ENCODE measurements at places on chromosomes 11 and 22.

DNA sequence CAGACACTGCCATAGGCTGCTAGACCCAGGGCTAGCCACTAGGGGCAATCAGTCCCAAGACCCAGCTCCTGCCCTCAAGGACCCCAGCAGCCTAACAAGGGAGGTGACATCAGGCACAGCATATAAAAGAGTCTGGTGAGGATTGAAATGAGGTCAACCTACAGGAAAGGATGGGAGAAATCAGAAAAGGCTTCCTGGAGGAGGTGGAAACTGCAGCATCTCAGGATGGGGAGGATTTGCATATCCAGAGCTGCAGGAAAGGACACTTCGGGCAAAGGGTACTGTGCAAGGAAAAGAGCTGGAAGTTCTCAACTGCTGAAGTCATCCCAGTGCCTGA, 2.9 kb upstream of the ARFGAP2 start:
- no peak for DNase-seq

- DNase-seq: no peak
Observed at GRCh38 chr11:132114743-132115142, 744.3 kb downstream of the NTM start.

- no peak for DNase-seq
Observed at GRCh38 chr22:36927671-36928070, 14.2 kb downstream of the CSF2RB start.

DNA sequence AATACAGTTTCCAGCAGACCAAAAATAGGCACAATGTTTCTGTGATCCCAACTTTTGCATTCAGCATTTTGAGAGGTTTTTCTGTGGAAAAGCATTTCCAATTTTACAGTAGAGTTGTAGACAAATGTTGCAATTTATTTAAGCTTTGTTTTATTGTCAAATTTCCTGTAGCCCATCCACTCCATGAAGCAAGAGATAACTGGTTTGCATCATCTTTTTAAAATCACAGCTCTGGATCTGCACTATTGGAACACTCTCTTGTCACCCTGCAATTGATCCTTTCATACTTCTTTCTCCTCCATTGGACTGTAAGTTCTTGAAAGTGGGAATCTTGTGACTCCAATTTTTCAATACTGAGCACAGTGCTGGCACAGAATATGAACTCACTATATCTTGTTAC, 86.0 kb downstream of the MAML2 start:
- DNase-seq: no peak

GRCh38 chr22:49324527-49325491, 502.9 kb downstream of the BRD1 start:
- no peak for DNase-seq

DNA sequence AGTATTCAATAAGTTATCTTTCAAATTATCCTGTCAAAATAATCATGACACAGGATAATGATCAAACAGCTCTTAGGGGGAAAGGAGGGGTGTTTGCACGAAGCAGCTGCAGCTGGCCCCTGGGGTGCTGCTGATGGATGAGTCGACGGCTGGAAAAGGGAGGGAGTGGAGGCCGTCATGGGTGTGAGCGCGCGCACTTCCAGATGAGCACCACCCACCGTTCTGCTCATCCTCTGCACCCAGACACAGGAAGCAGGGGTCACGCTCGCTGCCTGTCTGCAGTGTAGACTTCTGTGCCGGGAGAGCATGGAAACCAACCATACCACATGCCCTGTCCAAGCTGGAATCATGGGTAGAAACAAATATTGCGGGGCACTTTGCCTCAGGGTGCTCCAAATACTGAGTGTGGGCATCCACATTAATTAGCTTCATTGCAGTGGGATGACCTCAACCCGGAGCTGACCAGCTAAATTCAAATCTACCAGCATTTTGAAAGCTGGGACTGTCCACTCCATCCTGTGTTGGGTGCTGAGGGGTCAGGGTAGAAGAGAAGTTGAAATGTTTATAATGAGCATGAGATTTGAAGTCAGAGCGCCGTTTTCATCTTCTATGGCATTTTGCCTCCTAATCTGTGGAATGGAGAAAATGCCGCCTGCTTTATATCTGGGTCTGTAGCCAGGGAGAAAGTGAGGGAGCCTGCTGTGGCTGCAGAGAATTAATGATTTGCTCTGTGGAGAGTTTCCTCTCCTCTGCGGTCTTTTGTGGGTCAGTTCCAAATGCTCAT, 802.4 kb downstream of the TBC1D22A start:
- DNase-seq: no peak

DNA sequence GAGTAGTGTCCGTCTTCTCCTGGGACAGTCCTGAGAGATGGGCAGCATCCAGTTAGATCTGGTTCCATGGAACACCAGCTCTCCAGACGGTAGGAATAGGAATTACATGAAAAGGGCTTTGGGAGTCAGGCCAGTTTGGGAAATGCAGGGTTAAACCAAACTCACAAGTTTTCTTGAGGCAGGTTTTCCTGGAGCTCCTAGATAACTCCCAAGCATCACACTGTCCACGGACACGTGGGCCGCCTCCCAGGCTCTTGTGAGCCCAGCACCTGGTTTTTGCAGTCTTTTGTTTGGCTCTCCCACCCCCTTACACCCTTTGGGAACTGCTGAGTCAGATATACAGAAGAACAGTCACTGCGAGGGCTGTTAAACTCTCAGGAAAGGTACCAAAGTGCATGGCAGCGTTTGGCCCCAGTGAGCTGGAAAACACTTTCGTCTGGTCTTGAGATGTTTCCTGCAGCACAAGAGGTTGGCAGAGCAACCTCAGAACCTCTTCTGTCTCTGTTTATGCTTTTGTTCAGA, 90.0 kb downstream of the BCR start:
- DNase-seq: peak; percentile 74

DNA sequence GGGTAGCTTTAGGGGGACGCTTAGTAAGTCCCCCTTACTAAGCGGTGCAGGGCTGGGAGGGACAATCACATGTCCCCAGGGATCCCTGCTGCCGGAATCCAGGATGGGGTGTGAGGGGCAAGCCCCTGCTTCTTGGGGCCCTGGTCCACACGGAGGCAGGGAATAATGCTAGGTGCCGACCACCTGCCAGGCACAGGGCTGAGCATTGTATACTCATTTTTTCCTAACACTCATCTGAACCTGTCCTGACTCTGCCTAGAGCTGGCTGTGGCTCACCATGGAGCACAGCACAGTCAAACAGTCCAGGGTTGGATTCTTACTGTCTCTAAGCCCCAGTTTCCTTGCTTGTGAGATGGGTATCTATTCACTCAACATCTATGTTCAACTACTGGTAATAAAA, 1.4 kb upstream of the LTBP3 start:
- DNase-seq: no peak

DNA sequence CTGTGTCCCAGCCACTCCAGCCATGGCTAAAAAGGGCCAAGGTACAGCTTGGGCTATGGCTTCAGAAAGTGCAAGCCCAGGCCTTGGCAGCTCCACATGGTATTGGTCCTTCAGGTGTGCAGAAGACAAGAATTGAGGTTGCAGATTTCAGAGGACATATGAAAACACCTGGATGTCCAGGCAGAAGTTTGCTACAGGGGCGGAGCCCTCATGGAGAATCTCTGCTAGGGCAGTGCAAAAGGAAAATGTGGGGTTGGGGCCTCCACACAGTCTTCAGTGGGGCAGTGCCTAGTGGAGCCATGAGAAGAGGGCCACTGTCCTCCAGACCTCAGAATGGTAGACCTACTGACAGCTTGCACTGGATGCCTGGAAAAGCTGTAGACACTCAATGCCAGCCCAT, 1074.1 kb downstream of the JRKL start:
- DNase-seq: no peak

GRCh38 chr22:19967850-19968449, 26.3 kb upstream of the TXNRD2 start:
- DNase-seq: no peak

GRCh38 chr22:46753360-46753759, 9.1 kb upstream of the TBC1D22A start:
- no peak for DNase-seq

DNA sequence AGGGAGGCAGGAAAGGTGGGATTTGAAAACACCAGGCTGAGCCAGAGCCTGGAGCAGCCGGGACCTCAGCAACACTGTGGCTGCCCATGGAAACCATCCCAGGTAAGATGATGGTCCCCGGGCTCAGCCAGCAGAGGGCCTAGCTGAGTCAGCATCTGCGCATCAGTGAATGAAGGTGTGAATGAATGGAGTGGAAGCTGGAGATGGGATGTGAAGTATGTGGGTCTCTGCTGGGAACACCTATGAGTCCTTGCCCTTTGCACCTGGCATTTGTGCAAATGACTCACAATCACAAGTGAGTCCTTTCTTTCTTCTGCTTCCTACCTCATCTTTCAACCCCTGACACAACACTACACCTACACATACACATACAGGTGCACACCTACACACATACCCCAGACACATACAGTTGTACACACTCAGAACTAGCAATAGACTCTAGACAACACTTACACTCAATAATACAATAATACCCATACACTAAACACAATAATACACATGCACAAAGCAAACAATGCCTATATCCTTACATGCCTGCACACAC, 62.8 kb upstream of the PRDM11 start:
- DNase-seq: no peak

DNA sequence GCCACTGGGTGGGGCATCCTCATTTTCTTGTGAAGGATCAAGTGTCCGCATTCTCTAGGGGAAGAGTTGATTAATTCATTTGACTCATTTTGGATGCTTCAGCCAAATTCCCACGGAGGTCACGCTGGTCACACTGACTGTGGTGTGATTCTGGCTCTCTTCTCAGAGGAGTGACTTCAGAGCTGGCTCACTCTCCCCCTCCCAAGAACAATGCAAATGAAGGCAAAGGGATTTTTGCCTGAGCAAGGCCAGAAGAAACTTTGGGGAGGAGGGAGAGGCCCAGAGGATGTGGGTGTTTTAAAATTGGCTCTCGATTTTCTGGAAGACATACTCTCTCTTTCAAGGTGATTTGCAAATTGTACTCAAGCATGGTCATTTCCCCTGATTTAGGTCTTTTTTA, 51.1 kb upstream of the LMO2 start:
- DNase-seq: no peak

Data from DMS79 treated with DMSO at 0.1 percent for 48 hours (cell line).